NCI-H1436 treated with DMSO at 0.1 percent for 48 hours (cell line): ENCODE measurements at places on chromosomes 5 and 9.

DNA sequence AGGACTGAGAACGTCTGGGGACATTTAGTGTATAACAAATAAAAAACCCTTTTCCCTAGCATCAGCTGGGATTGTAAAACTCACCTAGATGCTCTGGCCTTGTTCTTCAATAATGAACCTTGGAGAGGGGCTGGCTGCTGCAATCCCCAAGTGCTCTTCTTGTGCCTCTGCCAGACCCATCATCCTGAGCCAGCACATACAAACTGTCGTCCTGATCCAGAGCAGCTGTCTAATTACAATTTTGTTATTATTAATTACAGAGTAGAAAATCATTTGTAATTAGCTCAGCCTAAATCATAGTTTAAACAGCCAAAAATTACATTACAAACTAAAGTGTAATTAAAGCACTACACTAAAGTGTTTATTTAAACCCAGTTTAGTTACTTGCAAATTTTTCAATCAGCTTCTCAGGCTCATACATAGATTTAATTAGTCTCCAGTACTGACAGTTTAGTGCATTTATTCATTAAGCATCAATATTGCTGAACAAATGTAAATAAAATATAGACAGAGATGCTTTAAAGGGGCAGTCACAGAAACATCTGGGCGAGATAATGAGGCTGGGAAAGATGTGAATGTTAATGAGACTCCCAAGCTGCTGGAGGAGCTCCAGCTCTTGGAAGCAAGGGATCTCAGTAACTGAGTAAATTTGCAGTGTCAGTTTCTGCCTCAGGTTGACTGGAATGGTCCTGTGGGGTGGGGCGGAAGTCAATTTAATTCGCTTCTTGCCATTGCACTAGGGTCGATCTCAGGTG lies 632.3 kb upstream of the TLE4 start:
- DNase-seq: no peak

- DNase-seq: no peak
Observed at GRCh38 chr5:64918083-64918482, 149.4 kb downstream of the CWC27 start.

DNA sequence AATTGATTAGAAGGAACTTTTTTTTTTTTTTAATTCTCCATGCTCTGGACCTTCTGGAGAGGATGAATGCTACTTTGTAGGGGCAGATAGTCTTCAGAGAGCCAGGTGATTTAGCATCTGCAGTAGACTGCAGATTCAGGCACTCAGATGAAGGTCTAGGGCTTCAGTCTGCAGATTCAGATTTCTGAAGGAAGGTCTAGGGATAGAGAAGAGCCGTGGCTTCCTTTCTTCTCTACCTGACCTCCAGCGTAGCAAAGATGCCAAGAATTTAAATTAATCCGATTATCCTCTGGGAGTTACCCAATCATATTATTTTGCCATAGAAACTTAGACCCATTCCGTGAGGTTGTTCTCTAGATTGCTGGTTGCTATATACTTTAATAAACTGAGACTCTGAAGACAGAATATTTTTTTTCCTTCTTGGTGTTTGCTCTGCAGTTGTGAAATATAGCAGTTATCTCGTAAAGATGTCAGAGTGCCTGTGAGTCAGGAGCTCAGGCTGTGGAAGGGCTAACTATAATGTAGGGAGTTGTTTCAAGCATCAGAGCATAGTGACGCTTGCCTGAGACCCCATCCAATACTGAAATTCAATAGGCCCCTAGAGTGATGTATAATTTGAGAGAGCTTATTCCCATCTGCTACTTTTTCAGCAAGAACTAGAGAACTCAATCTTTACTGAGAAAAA lies 132.7 kb upstream of the SLC12A2 start:
- DNase-seq: no peak

- DNase-seq: peak; percentile 10
Observed at GRCh38 chr5:138438724-138439476, at the start of gene REEP2. REEP2 (plus strand) TSS chr5:138439057; CDS start chr5:138439209, 152 bp downstream.

GRCh38 chr5:178286226-178287090 lies 53.9 kb upstream of the PHYKPL start:
- DNase-seq: no peak

- no peak for DNase-seq
Observed at GRCh38 chr5:10355071-10355889, 1.8 kb downstream of the MARCHF6 start.

- DNase-seq: no peak
Observed at GRCh38 chr9:36725777-36726356, 153.2 kb downstream of the MELK start.

- no peak for DNase-seq
Observed at GRCh38 chr5:96657068-96657467, 5.1 kb upstream of the CAST start.

GRCh38 chr5:79005151-79005550 lies 20.0 kb upstream of the ARSB start:
- no peak for DNase-seq

- no peak for DNase-seq
Observed at GRCh38 chr5:171525085-171525484, 105.6 kb downstream of the FGF18 start.

DNA sequence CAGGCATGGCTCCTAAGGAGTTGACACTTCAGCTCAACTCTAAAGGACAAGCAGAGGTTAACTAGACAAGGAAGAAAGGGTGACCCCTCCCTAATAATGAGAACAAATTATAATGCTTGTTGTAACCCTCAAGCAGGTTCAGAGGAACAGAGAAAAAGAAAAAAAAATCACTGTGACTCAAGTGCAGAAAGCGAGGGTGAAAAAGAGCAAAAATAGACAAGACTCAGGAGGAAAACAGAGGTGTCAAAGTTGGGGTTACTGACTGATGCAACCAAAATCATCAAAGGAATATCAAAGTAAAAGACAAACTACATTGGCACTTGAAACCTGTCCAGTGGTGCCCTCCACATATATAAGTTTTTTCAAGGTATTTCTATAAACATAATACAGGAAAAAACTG lies 28.4 kb downstream of the FBXW11 start:
- DNase-seq: no peak

GRCh38 chr9:130905902-130906734 lies 9.5 kb upstream of the QRFP start:
- no peak for DNase-seq

DNA sequence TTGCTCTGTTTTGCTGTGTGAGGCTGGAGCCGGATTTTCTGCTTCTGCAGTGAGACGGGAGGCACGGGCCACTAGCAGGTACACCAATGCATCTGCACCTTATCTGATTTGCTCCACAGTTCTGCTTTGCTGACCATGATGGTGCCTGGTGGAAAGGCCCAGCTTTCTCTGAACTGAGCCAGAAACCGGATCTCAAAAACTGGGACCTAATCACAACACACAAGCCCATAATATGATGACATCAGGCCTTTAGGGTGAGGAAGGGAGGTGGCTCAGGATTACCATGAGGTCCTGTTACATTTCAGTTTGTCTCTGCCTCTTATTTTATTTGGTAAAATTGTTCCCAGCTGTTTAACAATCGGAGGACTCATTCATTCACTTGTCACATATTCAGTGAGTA lies 49.8 kb downstream of the FGF1 start:
- DNase-seq: no peak

DNA sequence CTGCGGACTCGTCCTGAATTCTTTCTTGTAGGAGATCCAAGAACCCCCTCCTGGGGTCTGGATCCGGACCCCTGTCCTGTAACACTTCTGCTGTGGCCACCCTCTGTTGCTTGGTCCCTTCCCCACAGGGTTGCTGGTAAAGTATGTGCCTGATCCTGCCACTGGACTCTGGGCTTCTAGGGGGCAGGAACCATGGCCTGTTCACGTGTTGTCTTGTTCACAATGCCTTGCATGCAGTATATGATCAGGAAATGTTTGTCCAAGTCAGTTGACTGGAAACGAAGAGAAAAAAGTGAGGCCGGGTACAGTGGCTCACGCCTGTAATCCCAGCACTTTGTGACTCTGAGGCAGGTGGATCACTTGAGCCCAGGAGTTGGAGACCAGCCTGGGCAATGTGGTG lies 139.3 kb upstream of the ALDH1B1 start:
- no peak for DNase-seq

GRCh38 chr9:36922548-36922947 lies 111.5 kb downstream of the PAX5 start:
- DNase-seq: no peak

- no peak for DNase-seq
Observed at GRCh38 chr9:110160123-110160522, 47.8 kb downstream of the C9orf152 start.

- no peak for DNase-seq
Observed at GRCh38 chr9:112725961-112726360, 8.0 kb upstream of the INIP start.

GRCh38 chr9:35516479-35516878 lies 26.6 kb downstream of the RUSC2 start:
- DNase-seq: no peak

GRCh38 chr9:120677965-120678364 lies 36.3 kb downstream of the MEGF9 start:
- no peak for DNase-seq

DNA sequence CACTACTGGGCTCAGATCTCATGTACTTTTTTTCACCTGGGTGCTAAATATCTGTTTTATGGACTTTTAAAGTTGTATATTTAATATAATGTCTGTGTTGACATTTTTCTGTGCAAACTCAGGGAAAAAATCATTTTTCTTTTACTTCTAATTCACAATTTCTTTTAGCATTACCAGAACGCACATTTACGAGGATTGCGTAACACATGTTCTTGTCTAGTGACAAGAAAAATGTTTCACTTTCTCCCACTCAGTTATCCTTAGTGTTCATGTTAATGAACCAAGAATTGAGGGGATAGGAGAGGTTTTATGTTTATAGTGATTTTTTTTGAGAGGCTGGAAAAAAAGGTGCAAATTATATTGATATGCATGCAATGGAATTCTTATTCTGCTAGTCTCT lies 86.3 kb upstream of the PJA2 start:
- DNase-seq: no peak

GRCh38 chr9:14888875-14889274 lies 21.4 kb downstream of the FREM1 start:
- DNase-seq: no peak

GRCh38 chr5:157959370-157959769 lies 100.4 kb upstream of the CLINT1 start:
- no peak for DNase-seq

DNA sequence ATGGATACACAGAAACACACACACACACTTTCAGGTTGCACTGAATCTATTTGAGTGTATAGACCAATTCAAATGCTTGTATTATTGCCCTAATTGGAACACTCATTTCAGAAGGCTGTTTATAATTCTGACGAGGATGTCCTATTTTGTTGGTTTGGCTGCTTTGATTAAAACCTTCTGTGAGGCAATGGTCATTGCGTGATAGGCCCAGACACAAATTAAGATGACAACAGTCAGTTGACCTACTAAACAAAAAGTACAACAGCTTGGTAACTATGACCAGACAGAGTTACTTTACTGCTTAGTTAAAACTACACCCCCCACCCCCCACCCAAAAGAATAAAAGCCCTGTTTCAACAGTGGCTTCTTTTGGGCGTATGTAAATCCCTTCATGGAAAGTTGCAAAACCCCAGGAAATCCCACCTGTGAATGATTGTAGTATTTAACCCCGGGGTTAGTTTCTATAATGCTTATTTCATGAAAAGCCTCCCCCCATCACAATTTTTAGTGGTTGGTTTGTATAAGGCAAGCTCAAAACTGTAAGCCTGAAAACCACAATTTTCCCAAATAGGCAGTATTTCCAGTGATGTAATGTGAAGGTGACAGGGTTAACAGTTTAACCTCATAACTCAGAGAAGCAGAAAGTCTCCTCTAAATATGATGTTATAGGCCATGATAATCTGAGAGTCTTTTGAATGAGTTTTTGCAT lies 340.8 kb downstream of the FGF10 start:
- DNase-seq: no peak

DNA sequence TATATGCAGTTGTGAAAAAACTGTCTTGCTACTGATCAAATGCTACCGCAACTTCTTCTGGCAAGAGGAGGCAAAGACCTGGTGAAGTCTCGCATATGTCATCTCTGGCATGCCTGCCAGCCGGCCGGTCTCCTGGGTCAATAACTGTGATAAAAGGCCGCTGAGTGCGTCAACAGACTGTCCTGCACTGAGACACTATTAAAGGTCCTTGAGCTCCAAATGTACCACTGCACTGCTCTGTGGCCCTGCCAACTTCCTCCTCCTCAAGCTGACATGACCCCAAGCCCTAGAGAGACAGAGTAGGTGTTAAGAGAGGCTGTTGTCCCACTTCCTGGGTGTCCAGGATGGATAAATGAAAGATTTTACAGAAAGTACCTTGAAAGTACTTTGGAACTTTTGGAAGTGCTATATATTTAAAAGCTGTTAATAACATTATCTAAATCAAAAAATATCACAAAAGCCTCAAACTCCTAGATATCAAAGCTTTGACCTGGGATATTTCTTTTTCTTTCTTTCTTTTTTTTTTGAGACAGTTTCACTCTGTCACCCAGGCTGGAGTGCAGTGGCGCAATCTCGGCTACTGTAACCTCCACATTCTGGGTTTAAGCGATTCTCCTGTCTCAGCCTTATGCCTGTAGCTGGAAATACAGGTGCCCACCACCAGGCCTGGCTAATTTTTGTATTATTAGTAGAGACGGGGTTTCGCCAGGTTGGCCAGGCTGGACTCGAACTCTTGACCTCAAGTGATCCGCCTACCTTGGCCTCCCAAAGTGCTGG lies 31.5 kb downstream of the RAPGEF1 start:
- DNase-seq: no peak

GRCh38 chr5:42061121-42061520 lies 136.0 kb downstream of the FBXO4 start:
- no peak for DNase-seq

GRCh38 chr9:83334320-83334719 lies 203.9 kb downstream of the FRMD3 start:
- peak; percentile 24 for DNase-seq

GRCh38 chr9:113989017-113989713 lies 88.9 kb downstream of the AMBP start:
- no peak for DNase-seq

GRCh38 chr9:91781906-91782305 lies 168.1 kb downstream of the ROR2 start:
- DNase-seq: no peak

DNA sequence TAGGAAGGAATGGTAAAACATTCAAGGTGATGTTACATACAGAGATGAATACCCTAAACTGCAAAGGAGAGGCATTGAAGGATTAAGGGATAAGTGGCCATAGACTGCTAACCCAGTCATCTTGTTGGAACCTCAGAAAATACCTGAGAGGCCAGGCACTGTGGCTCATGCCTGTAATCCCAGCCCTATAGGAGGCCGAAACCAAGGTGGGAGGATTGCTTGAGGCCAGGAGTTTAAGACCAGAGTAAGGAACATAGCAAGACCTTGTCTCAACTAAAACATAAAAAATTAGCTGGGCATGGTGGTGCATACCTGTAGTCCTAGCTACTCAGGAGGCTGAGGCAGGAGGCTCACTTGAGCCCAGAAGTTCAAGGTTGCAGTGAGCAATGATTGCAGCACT lies 10.9 kb downstream of the ECM2 start:
- no peak for DNase-seq
